ENCODE measurements at places on chromosomes 4 and X. TPM values are rescaled to one million over a fixed set of nuclear protein-coding genes. Genes with fewer than 3 reads are reported as not detected.
A peak's percentile ranks its signal among the peaks of the same experiment; 100 is the strongest.

- H3K27me3 ChIP-seq, result no peaks in the 10 kb centered on the region
- H3K27ac ChIP-seq, result no peak overlapping the region
- no peak overlapping the region for H3K4me3 ChIP-seq
- no peaks in the 10 kb centered on the region for H3K4me1 ChIP-seq
These were observed 88.6 kb upstream of the MAD2L1 start for GRCh38 chr4:120155287-120155686.

DNA sequence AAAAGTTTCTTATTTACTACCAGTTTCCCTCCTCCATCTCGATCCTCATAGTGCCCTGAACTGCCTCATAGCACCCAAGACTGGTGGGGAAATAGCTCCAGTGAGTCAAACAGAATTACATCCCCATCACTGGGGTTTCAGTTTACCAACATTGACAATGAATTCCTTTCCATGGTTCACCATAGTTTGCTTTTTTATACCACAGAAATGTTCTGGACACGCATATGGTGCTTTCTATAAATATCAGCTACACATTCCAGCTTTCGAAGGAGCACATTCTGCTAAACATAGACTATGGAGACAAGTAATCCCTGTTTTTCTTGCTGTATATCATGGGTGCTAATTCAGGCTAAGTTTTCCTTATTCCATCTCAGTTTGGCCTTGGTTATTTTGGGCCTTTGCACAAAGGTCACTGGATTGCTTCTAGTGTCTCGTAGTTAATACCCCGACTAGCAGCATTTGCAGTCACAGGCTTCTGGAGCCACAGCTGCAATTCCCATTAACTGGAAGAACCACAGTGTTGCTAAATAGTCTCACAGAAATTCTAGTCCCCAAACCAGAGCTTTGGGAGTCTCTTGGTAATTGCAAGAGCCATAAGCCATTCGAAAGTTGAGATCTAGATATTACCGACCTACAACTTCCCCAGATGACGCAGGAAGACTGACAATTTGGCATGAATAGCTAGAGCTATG lies 53.4 kb upstream of the TRPC3 start:
- no peaks in the 10 kb centered on the region for H3K36me3 ChIP-seq
- H3K4me3 ChIP-seq, result no peak overlapping the region
- H3K4me1 ChIP-seq, result no peaks in the 10 kb centered on the region
- no peak overlapping the region for H3K27ac ChIP-seq

DNA sequence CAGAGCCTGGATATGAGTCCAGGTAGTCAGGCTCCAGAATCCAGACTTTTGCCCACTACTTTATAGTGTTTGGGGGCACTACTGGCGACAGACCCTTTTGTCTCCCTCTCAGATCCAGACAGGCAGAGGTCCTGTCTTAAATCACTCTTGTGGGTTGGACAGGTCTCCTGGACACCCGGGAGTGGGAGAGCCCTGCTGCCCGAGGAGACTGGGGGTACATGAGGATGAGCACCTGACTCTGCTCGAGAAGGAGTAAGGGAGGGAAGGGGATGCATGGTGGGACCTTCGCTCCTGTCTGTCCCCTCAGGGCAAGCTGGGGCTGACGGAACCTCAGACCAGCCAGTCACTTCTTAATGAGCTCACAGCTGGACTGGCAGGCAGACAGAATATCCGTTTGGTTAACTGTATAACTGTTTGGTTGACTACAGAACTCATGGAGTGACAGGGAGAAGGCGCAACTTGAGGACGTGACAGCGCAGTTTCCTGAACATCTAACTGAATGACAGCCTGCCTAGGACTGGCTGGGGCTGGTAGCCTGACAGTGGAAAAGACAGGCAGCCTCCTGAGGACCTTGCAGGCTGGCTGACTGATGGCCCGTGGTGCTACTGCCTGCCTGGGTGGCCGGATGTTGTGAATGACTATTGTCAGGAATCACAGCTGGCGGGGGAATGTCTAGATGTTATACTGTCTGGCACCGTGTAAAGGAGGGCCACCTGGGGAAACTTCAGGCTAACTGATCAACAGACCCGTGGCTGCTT lies 1.6 kb upstream of the SUV39H1 start:
- peaks cover 19% of the 10 kb centered on the region for H3K36me3 ChIP-seq
- no peak for DNase-seq
- peak overlapping the region; percentile 81 for H3K4me3 ChIP-seq
- H3K27me3 ChIP-seq, result no peaks in the 10 kb centered on the region
- peaks cover 26% of the 10 kb centered on the region for H3K4me1 ChIP-seq

DNA sequence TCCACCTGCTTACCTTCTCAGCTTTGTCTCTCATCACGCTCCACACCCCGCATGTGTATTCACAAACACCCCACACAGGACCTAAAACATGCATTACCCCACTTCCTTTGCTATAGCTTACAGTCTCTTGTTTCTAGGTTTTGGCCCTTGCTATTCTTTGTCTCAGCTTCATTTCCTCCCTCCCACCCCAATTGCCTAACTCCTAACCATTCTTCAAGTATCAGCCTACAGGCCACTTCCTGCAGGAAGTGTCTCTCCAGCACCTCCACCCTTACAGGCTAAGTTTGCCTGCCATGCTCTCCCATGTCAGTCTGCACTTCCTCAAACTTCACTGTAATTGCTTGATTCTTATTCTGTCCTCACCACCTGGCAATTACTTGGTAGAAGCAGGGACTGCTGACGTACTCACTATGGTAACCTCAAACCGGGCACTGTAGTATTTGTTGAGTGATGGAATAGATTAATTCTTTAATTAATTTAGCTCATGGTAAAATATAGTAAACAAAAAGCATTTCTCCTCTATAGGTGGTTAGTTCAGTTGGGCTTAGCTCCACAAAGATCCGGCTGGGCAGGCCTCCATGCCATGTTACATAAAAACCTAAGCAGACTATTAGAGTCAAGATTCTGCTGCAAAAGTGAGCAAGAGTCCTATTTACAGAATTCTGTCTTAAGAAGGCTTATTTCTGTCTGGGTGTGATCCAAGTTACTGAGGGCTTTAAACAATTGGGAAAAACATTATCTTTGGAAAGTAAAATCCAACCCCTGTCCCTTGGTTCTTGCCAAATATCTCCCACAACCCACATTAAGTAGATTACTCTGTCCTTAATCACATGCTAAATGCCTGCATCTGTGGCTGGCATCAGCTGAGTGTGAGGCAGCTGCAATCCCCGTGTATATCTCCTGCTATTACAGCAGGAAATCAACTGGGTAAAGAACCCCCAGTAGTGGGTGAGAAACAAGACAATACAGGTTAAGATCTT lies 124.7 kb upstream of the CPEB2 start:
- H3K4me3 ChIP-seq, result no peak overlapping the region
- H3K27ac ChIP-seq, result peak overlapping the region; percentile 48
- no peak for DNase-seq
- H3K36me3 ChIP-seq, result no peaks in the 10 kb centered on the region
- peaks cover 35% of the 10 kb centered on the region for H3K4me1 ChIP-seq

GRCh38 chrX:140091125-140091886 lies 126.0 kb upstream of the CXorf66 start:
- peak; percentile 17 for DNase-seq
- H3K36me3 ChIP-seq, result no peaks in the 10 kb centered on the region
- H3K4me1 ChIP-seq, result no peaks in the 10 kb centered on the region
- H3K27me3 ChIP-seq, result peaks cover 12% of the 10 kb centered on the region

Gene MAPK10
- total RNA-seq, result not detected

Gene IL9R
- total RNA-seq, result 3.8 TPM

Gene PAGE1
- total RNA-seq, result not detected

Measured in activated CD8-positive, alpha-beta T cell treated with anti-CD3 and anti-CD28 coated beads for 36 hours (primary cell).